ENCODE measurements at places on chromosomes 16 and 17. TPM values are rescaled to one million over a fixed set of nuclear protein-coding genes. Genes with fewer than 3 reads are reported as not detected.

The HYDIN gene
- not detected for total RNA-seq

The ABCC6 gene
- total RNA-seq, result not detected

The FMNL1 gene
- total RNA-seq, result 215 TPM

The KCTD19 gene
- 3.0 TPM for total RNA-seq

The TMEM98 gene
- total RNA-seq, result not detected

The KRTAP9-4 gene
- total RNA-seq, result not detected

The GAS2L2 gene
- 0.43 TPM for total RNA-seq

The MATCAP1 gene
- 15.8 TPM for total RNA-seq

The CBLN1 gene
- total RNA-seq, result not detected

GRCh38 chr17:50075446-50076032, 19.6 kb upstream of the PDK2 start:
- H3K4me1 ChIP-seq, result no peaks in the 10 kb centered on the region
- no peak overlapping the region for H3K27ac ChIP-seq
- H3K36me3 ChIP-seq, result peaks cover 9% of the 10 kb centered on the region
- DNase-seq, result no peak

- DNase-seq, result no peak
- H3K4me1 ChIP-seq, result peaks cover 5% of the 10 kb centered on the region
- H3K4me3 ChIP-seq, result no peak overlapping the region
- H3K27me3 ChIP-seq, result peaks cover 20% of the 10 kb centered on the region
- no peak overlapping the region for H3K27ac ChIP-seq
- no peaks in the 10 kb centered on the region for H3K36me3 ChIP-seq
Measured at GRCh38 chr17:63542942-63543821, 7.1 kb upstream of the DCAF7 start.

DNA sequence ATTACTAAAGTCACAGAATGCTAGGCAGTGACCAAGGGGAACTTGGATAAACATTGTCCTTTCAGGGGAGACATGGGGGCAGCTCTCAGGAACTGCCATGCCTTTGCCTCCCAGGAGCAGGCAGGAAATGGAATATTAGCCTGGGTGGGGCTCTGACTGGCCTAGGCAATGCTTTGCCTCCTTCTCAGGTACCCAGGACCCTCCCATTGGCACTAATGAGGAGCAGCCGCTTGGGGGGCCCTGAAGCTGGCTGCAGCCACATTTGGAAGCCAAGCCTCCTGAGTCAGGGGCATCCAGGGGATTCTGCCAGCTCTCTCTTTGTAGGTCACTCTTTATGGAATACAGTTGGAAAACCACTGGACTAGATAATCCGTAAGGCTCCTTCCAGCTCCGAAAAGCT, 5.5 kb downstream of the CPSF4L start:
- no peak overlapping the region for H3K27ac ChIP-seq
- H3K4me3 ChIP-seq, result no peak overlapping the region
- H3K36me3 ChIP-seq, result no peaks in the 10 kb centered on the region

- no peaks in the 10 kb centered on the region for H3K36me3 ChIP-seq
- H3K4me3 ChIP-seq, result no peak overlapping the region
- H3K4me1 ChIP-seq, result no peaks in the 10 kb centered on the region
- no peak for DNase-seq
- H3K27me3 ChIP-seq, result peaks cover 7% of the 10 kb centered on the region
- no peak overlapping the region for H3K27ac ChIP-seq
Measured at GRCh38 chr16:10611825-10612342, 31.5 kb upstream of the EMP2 start.

GRCh38 chr16:55592306-55592705, 25.8 kb downstream of the CAPNS2 start:
- no peaks in the 10 kb centered on the region for H3K36me3 ChIP-seq
- H3K27ac ChIP-seq, result no peak overlapping the region
- H3K4me3 ChIP-seq, result no peak overlapping the region
- DNase-seq, result no peak

DNA sequence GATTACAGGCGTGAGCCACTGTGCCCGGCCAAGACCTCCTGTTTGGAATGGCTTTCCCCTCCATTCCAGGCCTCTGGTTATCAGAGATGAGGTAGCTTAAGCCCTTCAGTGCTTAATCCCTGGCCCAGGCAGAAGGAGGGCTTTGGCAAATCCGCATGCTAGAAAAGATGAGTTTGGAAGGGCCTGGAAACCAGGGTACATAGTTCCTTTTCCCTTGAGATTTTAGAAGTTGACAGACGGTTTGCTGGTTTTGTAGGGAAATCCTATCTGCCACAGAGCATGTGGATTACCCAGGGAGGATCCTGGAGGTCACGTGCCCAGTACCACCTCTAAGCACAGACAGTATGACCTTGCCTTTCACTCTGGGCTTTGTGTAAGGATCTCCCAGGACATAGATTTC, 114.7 kb upstream of the CACNG3 start:
- H3K27ac ChIP-seq, result no peak overlapping the region
- DNase-seq, result no peak
- H3K36me3 ChIP-seq, result peaks cover 32% of the 10 kb centered on the region
- no peaks in the 10 kb centered on the region for H3K27me3 ChIP-seq
- peaks cover 22% of the 10 kb centered on the region for H3K4me1 ChIP-seq
- H3K4me3 ChIP-seq, result no peak overlapping the region

DNA sequence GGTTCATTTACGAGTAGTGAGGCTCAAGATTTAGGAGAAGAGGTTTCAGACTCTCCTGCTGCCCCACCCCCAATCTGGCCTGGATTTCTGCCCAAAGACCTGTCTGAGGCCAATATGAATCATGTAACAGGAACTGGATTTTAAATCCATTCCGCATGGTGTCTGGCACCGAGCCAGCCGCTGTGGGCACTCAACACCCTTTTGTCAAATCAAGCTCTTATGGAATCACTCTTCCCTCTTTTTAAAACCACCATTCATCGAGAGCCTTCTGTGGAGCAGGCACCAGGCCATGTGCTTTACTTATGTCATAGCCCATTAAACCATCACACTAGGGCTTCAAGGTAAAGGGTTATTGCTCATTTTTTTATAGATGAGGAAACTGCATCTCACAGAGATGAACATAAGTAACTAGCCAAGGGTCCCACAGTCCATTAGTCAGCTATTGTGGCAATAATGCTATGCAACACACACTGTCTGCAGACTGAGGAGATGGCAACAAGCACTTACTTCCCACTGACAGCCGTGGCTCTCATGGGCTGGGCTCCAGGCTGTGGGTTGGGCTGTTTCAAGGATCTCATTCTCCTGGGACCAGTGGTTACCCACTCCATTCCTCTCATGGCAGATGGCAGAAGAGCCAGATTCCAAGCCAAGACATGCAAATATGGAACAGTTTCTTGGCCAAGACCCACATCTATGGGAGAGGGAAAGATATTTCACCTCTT, 93.6 kb downstream of the WSCD1 start:
- no peak for DNase-seq
- H3K27ac ChIP-seq, result no peak overlapping the region
- H3K4me1 ChIP-seq, result no peaks in the 10 kb centered on the region
- peaks cover 23% of the 10 kb centered on the region for H3K27me3 ChIP-seq
- no peak overlapping the region for H3K4me3 ChIP-seq

DNA sequence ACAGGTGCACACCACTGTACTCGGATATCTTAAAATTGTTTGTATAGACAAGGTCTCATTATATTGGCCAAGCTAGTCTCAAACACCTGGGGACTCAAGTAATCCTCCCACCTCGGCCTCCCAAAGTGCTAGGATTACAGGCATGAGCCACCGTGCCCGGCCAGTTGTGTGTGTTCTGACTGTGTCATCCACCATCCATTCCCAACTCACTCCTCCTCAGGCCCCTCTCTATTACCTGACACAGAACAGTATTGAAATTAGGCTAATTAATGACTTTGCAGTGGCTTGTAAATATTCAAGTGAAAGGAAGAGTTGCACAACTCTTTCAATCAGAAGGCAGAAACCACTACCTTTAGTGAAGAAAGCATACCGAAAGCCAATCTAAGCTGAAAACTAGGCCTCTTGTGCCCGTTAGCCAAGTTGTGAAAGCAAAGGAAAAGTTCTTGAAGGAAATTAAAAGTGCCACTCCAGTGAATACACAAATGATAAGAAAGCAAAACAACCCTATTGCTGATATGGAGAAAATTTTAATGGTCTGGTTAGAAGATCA, 28.7 kb downstream of the GOSR1 start:
- H3K4me1 ChIP-seq, result peaks cover 9% of the 10 kb centered on the region
- H3K36me3 ChIP-seq, result peaks cover 22% of the 10 kb centered on the region
- no peak overlapping the region for H3K27ac ChIP-seq
- DNase-seq, result no peak
- H3K27me3 ChIP-seq, result no peaks in the 10 kb centered on the region
- no peak overlapping the region for H3K4me3 ChIP-seq

DNA sequence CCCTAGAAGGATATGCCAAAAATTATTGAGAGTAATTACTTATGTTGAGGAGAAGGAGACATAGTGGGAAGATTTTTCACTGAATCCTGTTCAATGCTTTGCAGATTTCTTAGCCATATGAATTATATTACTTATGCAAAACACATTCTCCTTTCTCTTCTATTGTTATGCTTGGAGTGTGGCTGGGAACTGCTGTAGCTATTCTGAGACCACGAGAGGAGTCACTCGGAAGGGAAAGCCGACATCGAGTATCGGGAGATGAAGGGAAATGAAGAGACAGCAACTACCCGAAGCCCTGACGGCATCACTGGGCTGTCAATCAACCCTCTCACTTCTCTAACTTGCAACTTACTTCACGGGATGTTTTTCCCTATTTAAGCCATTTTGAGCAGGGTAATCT, 39.6 kb downstream of the STX8 start:
- no peaks in the 10 kb centered on the region for H3K27me3 ChIP-seq
- no peak overlapping the region for H3K4me3 ChIP-seq
- H3K36me3 ChIP-seq, result peaks cover 10% of the 10 kb centered on the region
- DNase-seq, result no peak
- no peak overlapping the region for H3K27ac ChIP-seq

- H3K4me3 ChIP-seq, result no peak overlapping the region
- no peak for DNase-seq
Measured at GRCh38 chr16:4381072-4381934, 9.7 kb downstream of the VASN start.

- H3K4me3 ChIP-seq, result no peak overlapping the region
- H3K27me3 ChIP-seq, result no peaks in the 10 kb centered on the region
- peaks cover 2% of the 10 kb centered on the region for H3K36me3 ChIP-seq
- no peaks in the 10 kb centered on the region for H3K4me1 ChIP-seq
- H3K27ac ChIP-seq, result no peak overlapping the region
- DNase-seq, result no peak
Measured at GRCh38 chr16:63188086-63188771, 1152.0 kb upstream of the CDH8 start.

- H3K27me3 ChIP-seq, result no peaks in the 10 kb centered on the region
- H3K4me1 ChIP-seq, result no peaks in the 10 kb centered on the region
- H3K27ac ChIP-seq, result no peak overlapping the region
- no peak for DNase-seq
Measured at GRCh38 chr16:9580025-9580424, 488.6 kb downstream of the HAPSTR1 start.

GRCh38 chr16:55039511-55039910, 108.8 kb downstream of the IRX5 start:
- DNase-seq, result no peak
- peaks cover 3% of the 10 kb centered on the region for H3K27me3 ChIP-seq
- no peaks in the 10 kb centered on the region for H3K4me1 ChIP-seq
- no peaks in the 10 kb centered on the region for H3K36me3 ChIP-seq
- no peak overlapping the region for H3K4me3 ChIP-seq
- H3K27ac ChIP-seq, result no peak overlapping the region

- H3K27me3 ChIP-seq, result no peaks in the 10 kb centered on the region
- H3K36me3 ChIP-seq, result peaks cover 64% of the 10 kb centered on the region
- peaks cover 38% of the 10 kb centered on the region for H3K4me1 ChIP-seq
- DNase-seq, result peak; percentile 90
Measured at GRCh38 chr17:28743243-28744103, at the start of gene TRAF4. Gene TRAF4, plus strand, starts transcription at chr17:28744011. Its CDS starts 102 bp downstream, at chr17:28744113.

DNA sequence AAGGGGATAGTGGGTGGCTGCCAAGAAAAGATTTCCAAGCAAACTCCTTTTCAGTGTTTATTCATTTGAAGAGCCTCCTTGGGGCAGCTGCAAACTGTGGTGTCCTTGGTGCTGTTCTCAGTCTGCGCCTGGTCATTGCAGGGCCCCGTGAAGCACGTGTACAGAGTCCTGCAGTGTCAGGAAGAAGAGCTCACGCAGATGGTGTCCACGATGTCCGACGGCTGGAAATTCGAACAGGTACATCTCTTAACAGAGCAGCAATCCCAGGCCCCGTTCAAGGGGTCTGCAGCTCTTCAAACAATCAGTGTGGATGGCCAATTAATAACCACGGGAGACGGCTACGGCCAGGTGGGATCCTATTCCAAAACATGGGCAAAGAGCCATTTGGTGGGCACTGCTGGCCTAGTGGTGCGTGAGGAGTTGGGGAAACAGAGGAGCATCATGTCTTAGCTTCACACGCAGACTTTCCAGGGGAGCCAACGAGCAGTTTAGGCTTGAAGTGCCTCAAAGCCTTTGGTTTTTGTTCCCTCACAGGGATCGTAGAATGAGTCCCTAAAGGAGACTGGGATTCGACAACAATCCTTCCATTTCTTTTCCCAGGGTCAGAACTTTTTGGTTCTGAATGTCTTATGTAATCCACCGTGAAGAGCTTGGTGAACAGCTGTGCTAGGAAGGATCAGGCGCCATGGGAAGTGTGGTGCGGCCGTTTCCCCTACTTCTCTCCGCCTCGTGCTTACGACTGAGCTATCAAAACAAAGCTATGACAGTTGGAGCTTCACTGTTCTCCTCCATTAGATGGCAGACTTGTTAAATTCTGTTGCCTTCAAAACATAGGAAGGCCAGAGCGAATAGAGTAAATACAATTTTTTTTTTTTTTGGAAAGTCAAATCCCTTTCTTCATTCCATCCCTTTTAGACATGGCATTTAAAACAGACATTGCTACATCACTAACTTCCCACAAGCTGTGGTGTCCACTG, 12.6 kb downstream of the KCTD2 start:
- no peak overlapping the region for H3K4me3 ChIP-seq
- H3K4me1 ChIP-seq, result peaks cover 19% of the 10 kb centered on the region
- H3K27ac ChIP-seq, result no peak overlapping the region
- DNase-seq, result no peak
- peaks cover 2% of the 10 kb centered on the region for H3K36me3 ChIP-seq
- no peaks in the 10 kb centered on the region for H3K27me3 ChIP-seq

- H3K36me3 ChIP-seq, result no peaks in the 10 kb centered on the region
- no peak overlapping the region for H3K27ac ChIP-seq
- no peak for DNase-seq
- H3K4me1 ChIP-seq, result peaks cover 2% of the 10 kb centered on the region
- peaks cover 19% of the 10 kb centered on the region for H3K27me3 ChIP-seq
Measured at GRCh38 chr17:74715144-74715543, 2.4 kb upstream of the CD300LF start.

DNA sequence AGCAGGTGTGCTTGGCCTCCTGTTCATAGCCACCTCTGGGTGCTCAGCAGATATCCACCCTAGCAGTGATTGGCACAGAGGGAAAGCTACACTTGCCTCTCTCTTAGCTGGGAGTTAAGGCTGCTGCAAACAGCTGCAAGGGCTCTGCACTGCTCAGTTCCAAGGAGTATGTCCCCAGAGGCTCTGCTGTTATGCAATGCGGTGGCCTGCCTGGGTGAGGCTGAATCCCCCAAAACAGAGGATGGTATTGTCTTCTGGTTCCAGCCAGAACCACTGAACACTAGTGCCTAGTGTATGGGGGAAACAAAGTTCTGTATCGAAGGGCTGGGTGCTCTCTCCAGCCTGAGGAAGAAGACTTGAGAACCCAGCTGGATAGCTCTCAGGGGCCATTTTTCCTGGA, 16.8 kb downstream of the TMEM94 start:
- H3K36me3 ChIP-seq, result peaks cover 4% of the 10 kb centered on the region
- DNase-seq, result no peak
- no peaks in the 10 kb centered on the region for H3K4me1 ChIP-seq

- no peak for DNase-seq
- H3K27ac ChIP-seq, result no peak overlapping the region
- H3K27me3 ChIP-seq, result no peaks in the 10 kb centered on the region
- H3K4me3 ChIP-seq, result no peak overlapping the region
Measured at GRCh38 chr16:49516382-49517036, 142.9 kb downstream of the C16orf78 start.
